ENCODE measurements at places on chromosomes 7 and 10.

- no peak for DNase-seq
Measured at GRCh38 chr7:57437581-57437980, 12.4 kb upstream of the ZNF716 start.

DNA sequence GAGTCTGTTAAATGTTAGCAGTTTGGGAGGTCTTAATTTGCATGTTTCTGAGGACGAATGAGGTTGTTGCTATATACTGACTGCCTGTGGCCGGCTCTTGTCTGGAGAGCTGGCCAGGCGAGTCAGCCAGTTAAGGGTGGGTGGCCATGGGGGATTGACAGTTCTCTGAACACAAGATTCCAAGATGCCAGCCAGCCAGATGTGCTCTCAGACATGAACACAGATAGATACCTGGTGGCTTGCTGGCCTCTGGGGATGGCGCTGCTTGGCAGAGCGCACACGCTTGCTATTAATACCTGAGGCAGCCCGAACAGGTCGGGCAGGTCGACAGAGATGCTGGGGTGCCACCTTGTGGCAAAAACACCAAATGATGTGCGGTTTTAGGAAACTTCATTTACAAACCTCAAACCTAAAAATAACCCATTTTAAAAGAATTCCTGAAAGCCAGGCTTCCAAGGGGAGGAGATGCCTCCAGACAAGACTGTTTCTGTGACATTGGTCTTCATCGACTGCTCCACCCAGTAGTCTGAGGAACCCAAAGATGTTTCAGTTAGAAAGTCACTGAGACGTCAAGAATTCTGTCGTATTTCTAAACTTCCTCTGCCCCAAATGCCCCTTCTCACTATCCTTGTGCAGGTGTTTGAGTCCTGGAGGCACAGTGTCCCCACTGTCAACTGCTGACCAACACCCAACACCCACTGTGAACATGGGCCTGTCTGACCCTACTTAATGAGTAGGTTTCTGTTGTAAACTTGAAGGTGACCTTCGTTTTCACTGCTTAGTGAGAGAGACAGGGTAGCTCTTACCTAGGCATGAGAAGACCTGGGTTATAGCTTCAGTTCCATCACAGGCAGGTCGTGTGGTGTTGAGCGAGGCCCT is 123.4 kb downstream of the NT5C2 start:
- peak; percentile 69 for DNase-seq

- peak; percentile 39 for DNase-seq
Measured at GRCh38 chr10:63236113-63236935, 103.2 kb downstream of the NRBF2 start.

GRCh38 chr7:27751888-27752660 is 12.1 kb downstream of the TAX1BP1 start:
- no peak for DNase-seq

GRCh38 chr10:74992068-74992467 is 119.4 kb upstream of the SAMD8 start:
- no peak for DNase-seq

DNA sequence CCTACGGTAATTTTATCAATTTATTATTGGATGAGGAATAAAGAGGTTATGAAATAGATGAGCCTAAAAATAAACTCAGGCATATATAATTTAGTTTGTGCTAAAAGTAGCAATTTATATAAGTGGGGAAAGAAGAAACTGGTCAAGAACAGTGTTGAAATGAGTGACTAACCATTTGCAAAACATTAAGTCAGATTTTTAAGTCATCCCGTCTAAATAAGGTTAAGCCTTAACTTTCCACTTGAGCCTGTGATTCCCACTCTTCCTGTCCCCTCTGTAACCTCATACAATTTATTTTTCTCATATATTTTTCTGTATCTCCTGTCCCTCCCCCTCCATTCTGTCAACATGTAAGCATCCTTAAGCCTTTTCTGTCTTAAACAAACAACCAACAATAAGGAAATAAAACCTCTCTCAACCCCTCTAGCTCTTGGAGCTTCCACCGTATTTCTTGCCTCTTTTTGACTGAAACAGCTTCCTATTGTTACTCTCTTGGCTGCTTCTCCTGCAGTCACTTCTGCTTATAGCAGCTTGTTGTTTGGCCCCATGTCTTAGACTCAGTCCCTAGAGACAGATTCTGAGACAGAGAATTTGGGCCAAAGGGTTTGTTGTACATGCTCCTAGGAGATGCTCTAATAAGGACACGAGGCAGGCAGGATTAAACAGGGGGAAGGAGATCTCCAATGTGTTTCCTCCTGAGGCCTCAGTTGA is 109.7 kb downstream of the GNAI1 start:
- no peak for DNase-seq

- DNase-seq, result no peak
Measured at GRCh38 chr10:79394664-79395063, 47.4 kb downstream of the PPIF start.

GRCh38 chr10:1418031-1418550 is 319.2 kb downstream of the ADARB2 start:
- no peak for DNase-seq

DNA sequence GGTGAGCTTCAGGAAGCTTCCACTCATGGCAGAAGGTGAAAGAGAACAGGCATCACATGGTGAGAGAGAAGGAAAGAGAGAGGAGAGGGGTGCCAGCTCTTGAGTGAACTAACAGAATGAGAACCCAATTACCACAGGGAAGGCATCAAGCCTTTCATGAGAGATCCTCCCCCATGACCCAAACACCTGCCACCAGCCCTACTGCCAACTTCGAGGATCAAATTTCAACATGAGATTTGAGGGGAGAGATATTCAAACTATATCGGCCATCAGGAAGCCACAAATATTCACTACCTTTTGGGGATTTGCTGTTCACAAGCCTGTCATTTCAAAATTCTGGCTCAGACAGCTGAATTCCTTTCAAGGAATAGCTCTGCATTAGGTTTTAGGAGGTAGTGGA is 39.9 kb upstream of the SMNDC1 start:
- DNase-seq, result no peak

DNA sequence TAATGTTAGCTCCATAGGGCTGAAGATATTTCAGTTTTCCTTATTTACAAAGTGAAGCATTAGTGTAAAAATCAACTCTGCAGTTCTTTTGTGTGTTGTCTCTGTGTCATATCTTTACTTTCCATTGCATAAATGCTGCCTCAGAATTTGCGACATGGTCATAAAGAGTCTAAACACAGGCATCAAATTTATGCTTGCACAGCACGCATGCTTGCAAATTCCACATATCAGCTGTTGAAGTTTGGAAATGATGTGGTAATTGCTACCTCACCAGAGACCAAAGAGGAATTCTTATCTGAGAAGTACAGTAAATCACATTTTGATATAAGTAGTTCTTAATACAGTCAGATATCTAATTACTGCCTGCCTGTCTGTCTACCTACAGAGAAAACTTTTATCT is 348.2 kb upstream of the GRM3 start:
- no peak for DNase-seq

- DNase-seq, result no peak
Measured at GRCh38 chr7:141700296-141700847, 1.6 kb downstream of the DENND11 start.

DNA sequence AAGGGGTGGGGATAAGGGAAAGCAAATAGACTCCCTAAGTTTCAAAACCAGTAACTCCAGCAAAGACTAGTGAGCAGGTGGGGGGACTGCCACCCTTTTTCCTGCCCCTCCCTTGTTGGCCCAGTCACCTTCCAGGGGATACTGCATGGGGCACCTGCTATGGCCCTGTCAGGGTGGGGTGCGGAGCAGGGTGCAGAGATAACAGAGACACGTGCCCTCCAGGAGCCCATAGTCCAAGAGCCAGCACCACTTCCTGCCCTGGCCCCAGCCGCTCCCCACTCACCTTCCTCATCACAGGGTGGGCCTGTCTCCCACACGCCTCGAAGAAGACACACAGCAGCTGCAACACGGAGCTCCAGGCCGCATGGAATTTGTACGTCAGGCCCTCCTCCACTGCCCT is 20.6 kb downstream of the RRP12 start:
- DNase-seq, result no peak

Data from Calu3 (cell line).